Naive thymus-derived CD8-positive, alpha-beta T cell (primary cell): ENCODE measurements at places on chromosomes 11 and 22. TPM values are rescaled to one million over a fixed set of nuclear protein-coding genes. Genes with fewer than 3 reads are reported as not detected.

The MUC2 gene
- not detected for total RNA-seq

GRCh38 chr11:133892126-133892525 lies 46.8 kb upstream of the SPATA19 start:
- no peak overlapping the region for H3K4me3 ChIP-seq
- no peak overlapping the region for H3K27ac ChIP-seq

- H3K4me3 ChIP-seq = no peak overlapping the region
- H3K27me3 ChIP-seq = peaks cover 6% of the 10 kb centered on the region
- no peak overlapping the region for H3K27ac ChIP-seq
- no peaks in the 10 kb centered on the region for H3K36me3 ChIP-seq
- peaks cover 5% of the 10 kb centered on the region for H3K4me1 ChIP-seq
Measured at GRCh38 chr22:28346308-28346707, 333.3 kb downstream of the TTC28 start.

DNA sequence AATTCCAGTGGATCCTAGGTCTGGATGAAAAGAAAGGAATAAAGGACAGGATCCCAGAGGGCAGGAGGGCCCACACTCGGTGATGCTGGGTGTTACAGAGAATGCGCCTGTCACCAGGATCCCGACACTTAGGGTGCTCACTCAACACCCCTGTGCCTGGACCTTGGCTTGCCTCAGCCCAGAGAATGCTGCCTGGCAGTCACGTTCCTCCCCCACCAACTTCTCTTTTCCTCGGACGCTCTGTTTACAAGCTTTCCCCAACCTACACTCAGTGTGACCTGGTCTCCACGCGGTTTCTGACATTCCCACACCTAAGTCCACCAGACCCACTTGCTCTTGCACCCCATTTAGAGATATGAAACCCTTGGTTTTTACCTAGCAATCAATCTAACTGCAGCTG lies 38.0 kb upstream of the ETS1 start:
- peak overlapping the region; percentile 98 for H3K27ac ChIP-seq
- H3K4me1 ChIP-seq = peaks cover 99% of the 10 kb centered on the region
- peak overlapping the region; percentile 83 for H3K4me3 ChIP-seq
- DNase-seq = no peak
- H3K27me3 ChIP-seq = no peaks in the 10 kb centered on the region

The ATXN10 gene
- total RNA-seq = 78.0 TPM

DNA sequence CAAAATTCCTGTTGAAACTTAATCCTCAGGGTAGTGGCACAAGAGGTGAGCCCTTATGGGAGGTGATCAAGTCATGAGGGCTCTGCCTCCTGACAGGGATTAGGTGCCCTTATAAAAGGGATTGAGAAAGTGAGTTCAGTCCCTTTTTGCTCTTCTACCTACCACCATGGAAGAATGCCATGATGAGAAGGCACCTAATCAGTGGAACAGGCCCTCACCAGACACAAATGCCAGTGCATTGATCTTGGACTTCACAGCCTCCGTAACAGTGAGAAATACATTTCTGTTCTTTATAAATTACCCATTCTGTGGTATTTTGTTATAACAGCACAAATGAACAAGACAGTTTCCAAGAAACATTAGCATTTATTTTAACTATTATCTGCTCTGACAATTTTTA lies 81.0 kb upstream of the MTMR2 start:
- H3K27me3 ChIP-seq = no peaks in the 10 kb centered on the region
- H3K27ac ChIP-seq = no peak overlapping the region
- DNase-seq = no peak
- no peak overlapping the region for H3K4me3 ChIP-seq
- peaks cover 12% of the 10 kb centered on the region for H3K36me3 ChIP-seq
- H3K4me1 ChIP-seq = peaks cover 5% of the 10 kb centered on the region

DNA sequence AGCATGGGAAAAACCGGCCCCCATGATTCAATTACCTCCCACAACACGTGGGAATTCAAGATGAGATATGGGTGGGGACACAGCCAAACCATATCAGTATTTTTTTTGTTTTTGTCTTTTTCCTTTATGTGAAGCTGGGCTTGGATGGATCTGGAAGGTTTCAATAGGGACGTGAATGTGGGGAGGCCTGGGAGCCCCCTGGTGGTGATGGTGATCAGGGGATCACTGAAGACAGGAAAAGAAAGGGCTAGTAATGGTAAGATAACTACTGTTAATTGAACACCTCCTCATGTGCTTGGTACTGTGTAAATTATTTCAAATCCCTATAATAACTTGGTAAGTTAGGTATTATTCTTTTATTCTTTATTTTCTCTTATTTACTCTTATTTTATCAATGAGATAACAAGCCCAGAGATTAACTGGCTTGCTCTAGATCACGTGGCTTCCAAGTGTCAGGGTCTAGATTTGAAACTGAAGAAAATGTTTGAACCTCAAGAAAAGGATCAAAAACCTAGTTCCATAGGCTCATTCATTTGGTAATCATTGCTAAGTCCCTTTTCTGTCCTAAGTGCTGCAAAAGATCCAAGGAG lies 364.2 kb downstream of the TENM4 start:
- H3K27me3 ChIP-seq = no peaks in the 10 kb centered on the region
- H3K4me3 ChIP-seq = no peak overlapping the region
- DNase-seq = no peak
- no peak overlapping the region for H3K27ac ChIP-seq
- H3K36me3 ChIP-seq = no peaks in the 10 kb centered on the region
- H3K4me1 ChIP-seq = no peaks in the 10 kb centered on the region

DNA sequence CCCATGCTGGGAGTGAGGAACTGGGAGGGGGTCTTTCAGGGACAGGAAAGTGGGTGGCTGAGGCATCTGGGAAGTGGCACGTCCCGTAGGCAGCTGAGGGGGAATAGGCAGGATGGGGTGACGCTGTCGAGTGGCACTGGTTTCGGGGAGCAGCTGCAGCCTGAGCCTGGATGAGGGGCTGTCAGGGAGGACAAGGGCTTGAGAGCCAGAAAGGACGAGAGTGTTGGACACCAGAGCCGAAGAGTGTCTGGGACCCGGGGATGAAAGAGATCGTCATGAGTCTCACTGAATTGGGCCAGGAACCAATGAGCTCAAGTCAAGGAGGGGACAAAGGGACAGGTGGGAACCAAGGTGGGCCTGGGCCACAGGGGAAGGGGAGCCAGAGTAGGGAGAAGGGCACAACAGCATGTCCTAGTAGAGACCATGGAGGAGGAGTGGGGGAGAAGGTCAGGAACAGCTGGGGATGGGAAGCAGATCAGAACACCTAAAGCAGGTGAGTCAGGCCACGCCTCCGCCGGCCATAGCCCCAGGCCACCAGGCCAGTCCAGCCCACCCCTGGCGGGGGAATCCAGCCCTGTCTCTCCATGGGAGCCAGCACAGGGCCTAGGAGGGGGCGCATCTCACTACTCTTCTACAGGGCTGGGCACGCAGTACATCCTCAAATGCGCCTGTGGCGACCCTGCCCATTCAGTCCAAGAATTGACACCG lies 4.2 kb downstream of the RAB3IL1 start:
- H3K4me1 ChIP-seq = peaks cover 10% of the 10 kb centered on the region
- H3K4me3 ChIP-seq = no peak overlapping the region
- no peaks in the 10 kb centered on the region for H3K36me3 ChIP-seq
- peak overlapping the region; percentile 40 for H3K27ac ChIP-seq

The OR56A1 gene
- total RNA-seq = not detected

- H3K27me3 ChIP-seq = no peaks in the 10 kb centered on the region
- peaks cover 4% of the 10 kb centered on the region for H3K36me3 ChIP-seq
- no peak for DNase-seq
- no peak overlapping the region for H3K4me3 ChIP-seq
- H3K27ac ChIP-seq = peak overlapping the region; percentile 80
- H3K4me1 ChIP-seq = peaks cover 36% of the 10 kb centered on the region
Measured at GRCh38 chr11:86043765-86044503, 24.9 kb downstream of the PICALM start.

GRCh38 chr11:86091566-86091965 lies 22.7 kb upstream of the PICALM start:
- H3K4me1 ChIP-seq = no peaks in the 10 kb centered on the region
- no peaks in the 10 kb centered on the region for H3K36me3 ChIP-seq
- H3K27ac ChIP-seq = no peak overlapping the region
- H3K4me3 ChIP-seq = no peak overlapping the region
- DNase-seq = no peak
- peaks cover 2% of the 10 kb centered on the region for H3K27me3 ChIP-seq

The TMEM191C gene
- 5.6 TPM for total RNA-seq

GRCh38 chr22:45919504-45920286 lies 57.3 kb downstream of the WNT7B start:
- H3K27ac ChIP-seq = no peak overlapping the region
- no peaks in the 10 kb centered on the region for H3K36me3 ChIP-seq
- no peaks in the 10 kb centered on the region for H3K4me1 ChIP-seq
- DNase-seq = no peak
- no peak overlapping the region for H3K4me3 ChIP-seq
- H3K27me3 ChIP-seq = no peaks in the 10 kb centered on the region
